Gastroesophageal sphincter (tissue), 4 donors: ENCODE measurements at places on chromosomes 2 and 18.
A peak's percentile ranks its signal among the peaks of the same experiment; 100 is the strongest.

DNA sequence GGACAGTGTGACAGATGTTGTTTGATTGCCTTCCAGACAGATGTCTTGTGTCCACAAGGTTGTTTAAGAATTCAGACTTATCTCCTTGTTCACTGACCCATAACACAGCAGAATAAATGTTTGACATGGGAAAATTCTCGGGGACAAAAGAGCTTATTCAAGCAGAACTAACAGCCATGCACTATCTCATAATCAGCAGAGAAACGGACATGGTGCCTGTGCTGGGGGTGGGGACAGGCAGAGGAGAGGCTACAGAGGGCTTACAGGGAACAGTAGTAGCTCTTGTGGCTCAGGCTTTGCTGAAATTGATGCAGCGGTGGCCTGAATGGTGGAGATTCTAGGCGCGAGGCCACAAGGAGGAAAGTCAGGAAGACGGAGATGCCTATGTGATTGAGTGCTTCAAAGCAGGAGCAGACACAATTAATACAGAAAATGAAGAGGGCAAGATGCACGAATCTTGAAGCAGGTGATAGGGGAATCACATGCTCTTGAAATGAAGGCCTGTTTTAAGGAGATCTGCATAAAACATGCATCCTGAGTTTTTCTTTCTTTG, 62.0 kb upstream of the CAB39 start:
- ATAC-seq, result no peak

DNA sequence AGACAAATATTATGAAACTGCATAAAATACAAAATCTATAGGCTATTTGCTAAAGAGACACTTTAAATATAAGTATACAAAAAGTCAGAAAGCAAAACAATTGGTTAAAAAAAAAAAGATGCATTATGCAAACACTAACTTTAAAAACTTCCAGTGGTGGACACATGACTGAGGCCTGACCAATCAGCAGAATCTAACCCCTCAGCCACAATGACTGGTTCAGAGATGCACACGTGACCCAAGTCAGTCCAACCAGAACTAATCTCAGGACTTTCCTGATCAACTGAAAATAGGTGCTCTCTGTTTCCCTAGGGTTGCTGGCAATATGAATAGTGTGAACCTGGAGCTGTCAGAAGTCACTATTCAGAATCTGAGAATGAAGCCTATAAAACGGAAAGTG, 22.7 kb downstream of the DNER start:
- no peak for ATAC-seq

DNA sequence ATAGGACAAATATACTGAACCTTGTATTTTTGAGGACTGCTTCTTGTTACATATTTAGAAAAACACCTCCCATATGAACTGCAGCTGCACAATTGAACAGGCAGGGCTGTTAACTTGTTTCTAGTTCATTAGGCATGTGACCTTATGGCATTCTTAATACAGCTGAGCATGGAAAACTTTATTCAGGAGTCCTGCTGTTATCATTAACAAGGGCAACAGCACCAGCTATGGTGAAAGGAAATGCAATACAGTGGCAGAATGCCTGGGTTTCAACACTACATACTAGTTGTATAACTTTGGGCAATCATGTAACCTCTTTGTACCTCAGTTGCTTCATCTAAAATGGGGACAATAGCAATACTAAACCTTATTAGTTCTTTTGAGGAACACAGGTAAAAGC, 71.8 kb downstream of the GDF7 start:
- no peak for ATAC-seq

- no peak for ATAC-seq
Measured at GRCh38 chr2:159411460-159411859, 125.0 kb upstream of the WDSUB1 start.

GRCh38 chr18:35458677-35459441, 38.9 kb downstream of the INO80C start:
- ATAC-seq, result peak; percentile 73

GRCh38 chr18:59708988-59709387, 11.8 kb upstream of the CCBE1 start:
- no peak for ATAC-seq

DNA sequence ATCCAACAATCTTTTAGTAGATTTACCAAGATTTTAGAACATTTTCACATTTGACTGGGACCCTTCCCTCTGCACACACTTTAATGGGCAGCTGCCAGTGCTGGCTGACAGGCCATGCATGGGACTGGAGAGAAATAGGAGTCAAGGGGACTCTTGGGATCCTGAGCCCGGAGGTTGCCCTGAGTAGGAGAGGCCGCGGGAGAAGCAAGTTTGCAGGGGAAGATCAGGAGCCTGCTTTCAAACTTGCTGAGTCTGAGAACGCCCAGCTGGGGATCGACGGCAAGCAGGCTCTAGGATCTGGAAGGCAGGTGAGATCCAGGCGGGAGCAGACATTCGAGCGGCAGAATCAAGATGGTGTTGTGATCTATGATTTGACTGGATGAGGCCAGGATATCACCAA, 186.1 kb downstream of the HDAC4 start:
- ATAC-seq, result no peak

- peak; percentile 95 for ATAC-seq
Measured at GRCh38 chr2:37156857-37157714, at the start of gene EIF2AK2. Gene EIF2AK2 (minus strand): TSS chr2:37156980. CDS start chr2:37147806, 9,174 bp downstream.

GRCh38 chr2:214648520-214648919, 161.0 kb downstream of the BARD1 start:
- no peak for ATAC-seq

DNA sequence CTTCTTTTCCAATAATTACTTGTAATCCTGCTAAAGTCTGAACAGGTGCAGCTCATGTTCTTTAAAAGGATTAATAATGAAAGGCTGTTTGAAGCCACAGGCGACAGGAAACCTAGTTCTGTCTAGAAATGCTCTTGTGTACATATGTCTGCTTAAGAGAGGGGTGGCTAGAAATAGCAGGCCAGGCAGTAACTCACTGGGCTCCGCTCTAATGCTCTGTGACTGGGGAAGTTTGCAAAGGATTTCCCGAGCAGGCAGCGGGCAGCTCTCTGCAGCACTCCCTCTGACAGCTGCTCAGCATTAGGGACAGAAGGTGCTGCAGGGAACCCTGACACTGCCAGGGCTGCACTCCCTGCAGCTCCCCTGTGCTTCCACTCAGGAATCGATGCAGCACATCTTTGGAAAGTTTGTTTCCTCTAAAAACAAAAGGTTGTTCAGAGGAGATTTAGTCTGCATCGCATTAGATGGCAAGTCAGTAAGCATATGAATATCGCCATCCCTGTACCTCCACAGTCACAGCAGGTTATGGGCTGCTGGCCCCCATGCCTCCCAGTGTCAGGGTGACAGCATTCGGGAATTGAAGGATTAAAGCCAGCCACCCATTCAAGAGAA, 33.1 kb upstream of the TTC39C start:
- ATAC-seq, result peak; percentile 24

DNA sequence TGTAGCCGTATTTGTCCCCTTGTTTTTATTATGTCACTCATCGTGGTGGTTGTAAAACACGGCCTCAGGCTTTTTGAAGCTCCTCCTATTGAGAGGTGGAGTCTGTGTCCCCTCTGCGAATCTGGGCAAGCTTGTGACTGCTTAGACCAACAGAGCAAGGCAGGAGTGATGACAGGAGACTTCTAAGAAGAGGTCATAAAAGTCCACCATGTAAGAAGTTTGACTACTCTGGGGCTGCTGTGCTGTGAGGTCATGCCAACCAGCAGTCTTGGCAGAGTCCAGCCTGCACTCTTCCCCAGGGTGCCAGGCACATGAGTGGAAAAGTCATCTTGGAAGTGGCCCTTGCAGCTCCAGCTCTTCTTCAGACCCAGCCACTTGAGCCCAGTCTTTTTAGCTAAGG, 83.8 kb upstream of the SPTBN1 start:
- no peak for ATAC-seq

GRCh38 chr2:157936406-157936805, 60.3 kb upstream of the ACVR1 start:
- ATAC-seq, result no peak

- no peak for ATAC-seq
Measured at GRCh38 chr2:189281201-189281600, 101.6 kb upstream of the COL5A2 start.
